ENCODE measurements at places on chromosomes 1 and 21.

DNA sequence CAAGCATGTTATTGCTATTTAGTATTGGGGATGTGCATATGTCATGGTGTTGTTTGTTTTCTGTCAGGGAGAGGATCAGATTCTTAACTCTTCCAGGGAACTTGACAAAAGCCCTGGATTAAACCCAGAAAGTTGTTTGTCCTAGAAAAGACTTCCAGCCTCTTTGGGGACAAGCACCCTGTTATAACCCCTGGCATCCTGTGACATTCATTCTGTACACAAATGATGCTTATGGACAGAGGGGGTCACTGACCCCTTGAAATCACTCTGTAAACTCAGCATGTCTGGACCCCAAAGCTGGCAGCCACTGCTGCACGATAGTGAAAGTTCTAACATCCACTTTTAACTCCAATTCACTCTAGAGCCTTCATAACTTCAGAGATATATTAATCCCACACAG is 81.2 kb downstream of the PROX1 start:
- DNase-seq: no peak

DNA sequence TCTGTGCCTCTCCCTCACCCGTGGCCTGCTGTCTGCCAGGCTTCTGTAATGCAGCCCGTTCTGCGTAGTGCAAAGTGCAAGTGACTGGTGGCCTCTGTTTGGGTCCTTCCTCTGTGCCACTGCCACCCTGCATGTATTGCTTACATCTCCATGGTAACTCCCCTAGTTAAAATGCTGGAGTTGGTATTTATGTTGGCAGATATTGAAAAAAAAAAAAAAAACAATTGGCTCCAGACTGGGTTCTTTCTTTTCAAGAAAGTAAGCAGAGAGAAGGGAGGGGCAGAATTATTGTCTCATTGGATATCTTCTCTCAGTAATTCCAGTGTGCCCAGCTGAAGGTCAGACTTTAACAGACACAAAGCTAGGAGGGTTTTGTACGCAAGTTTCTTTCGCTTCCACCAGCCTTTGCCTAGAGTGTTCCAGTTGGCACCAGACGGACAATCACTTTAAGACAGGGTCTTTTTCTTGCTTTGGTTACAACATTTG is 242.3 kb downstream of the PBX1 start:
- DNase-seq: no peak

DNA sequence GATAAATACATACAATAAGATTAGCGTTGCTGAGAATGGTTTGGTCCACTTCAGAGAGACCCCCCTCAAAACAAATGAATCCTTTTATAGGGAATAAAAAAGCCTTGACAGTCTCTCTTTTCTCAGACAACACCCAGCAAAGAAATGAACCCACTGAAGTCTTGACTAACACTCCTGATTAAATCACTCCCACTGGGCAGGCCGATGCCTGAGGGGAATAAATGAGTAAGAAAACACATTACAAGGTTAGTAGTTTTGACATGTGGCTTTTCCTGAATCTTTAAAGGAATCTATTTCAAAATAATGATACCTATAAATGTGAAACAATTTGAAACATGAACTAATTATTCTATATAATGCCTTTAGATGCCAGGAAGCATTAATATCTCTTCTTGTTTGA is 146.9 kb upstream of the POGK start:
- no peak for DNase-seq

GRCh38 chr1:224212618-224213061 is 29.6 kb downstream of the DEGS1 start:
- no peak for DNase-seq

DNA sequence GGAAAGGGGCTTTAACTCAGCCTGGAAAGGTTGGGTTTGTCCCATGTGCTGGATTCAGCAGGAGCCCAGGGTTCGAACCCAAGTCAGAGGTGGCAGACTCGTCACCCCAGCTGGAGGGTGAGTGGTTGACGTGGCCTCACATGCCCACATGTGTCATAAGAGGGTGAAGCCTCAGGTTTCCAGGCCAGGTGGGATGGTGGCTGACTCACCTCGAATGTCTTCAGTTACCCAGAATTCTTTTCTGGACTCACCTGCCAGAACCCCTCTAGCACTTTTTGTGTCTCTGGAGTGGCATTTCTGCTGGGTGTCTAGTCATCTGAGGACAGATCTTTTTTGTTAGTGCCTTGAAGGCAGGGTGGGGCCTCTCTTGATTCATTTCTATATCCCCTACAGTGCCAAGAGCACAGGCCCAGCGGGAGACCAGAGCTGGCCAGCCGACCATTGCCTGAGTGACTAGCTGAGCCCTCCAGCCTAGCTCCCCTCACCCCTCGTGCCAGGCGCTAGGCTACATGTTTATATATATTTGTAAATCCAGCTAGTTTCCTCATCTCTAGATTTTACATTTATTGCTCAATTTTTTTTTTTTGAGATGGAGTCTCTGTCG is 28.1 kb downstream of the IL6R start:
- DNase-seq: no peak

DNA sequence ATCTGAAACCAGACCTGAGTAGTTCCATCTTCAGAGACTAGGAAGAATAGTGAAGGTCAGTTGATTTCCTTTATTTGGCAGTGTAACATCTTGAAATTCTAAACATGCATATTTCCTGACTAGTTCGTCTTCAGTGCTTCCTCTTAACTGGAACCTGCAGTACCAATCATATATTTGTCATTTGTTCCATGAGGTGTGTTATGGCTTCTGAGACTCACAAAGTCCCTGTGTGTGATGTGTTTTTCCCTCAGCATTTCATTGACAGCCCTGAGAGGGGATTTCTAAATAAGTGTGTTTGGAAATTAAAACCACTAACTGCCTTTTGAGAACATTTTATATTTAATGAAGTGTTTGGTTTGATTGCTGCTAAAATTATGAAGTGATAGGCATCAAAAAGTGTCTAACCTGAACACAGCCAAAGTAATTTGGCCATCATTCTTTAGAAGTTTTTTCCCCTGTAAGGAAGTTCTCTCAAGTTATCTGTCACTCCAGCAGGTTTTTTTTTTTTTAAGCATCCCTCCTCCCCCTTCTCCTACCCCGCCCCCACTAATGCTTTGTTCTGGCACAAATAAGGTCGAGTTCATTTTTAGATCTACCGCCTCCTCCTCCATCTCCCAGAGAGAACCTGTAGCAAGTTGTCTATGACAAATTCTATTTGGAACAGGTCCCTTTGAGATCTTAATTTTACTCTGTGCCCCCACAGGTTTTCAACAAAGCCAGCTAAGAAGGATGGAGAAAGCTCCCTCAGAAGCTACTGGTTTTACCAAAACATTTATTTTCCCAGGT is 61.4 kb downstream of the TMEM200B start:
- DNase-seq: no peak

DNA sequence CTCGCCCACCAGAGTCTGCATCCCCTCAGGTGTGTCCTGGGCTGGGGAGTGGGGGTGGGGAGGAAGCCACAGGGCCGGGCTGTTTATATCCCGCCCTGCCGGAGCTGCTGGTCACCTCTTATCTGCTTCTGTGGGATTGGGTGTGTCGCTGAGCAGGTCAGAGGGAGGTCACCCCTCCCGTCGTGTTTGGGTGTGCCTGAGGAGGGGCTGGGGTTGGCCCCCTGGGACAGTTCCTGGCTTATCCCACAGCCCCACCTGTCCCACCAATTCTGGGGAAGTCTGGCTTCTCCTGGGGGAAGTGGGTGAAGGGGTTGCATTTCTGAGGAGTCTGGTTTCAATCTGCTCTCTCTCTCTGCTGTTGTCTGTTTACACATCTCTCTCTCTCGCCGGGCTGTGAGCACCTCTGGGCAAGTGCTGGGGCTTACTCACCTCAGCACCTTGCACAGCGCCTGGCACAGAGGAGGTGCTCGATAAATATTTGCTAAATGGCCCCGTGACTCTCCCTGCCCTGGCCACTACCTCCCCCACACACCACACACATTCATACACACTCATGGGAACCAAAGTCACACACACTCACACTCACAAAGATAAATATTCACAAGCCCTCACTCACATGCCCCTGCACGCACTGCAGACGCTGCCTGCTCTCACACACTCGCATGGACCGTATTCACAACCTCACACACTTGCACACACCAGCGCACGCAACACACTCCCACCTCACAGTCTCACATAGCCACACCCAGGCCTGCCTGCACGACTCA is 8.3 kb downstream of the ELF3 start:
- DNase-seq: no peak

DNA sequence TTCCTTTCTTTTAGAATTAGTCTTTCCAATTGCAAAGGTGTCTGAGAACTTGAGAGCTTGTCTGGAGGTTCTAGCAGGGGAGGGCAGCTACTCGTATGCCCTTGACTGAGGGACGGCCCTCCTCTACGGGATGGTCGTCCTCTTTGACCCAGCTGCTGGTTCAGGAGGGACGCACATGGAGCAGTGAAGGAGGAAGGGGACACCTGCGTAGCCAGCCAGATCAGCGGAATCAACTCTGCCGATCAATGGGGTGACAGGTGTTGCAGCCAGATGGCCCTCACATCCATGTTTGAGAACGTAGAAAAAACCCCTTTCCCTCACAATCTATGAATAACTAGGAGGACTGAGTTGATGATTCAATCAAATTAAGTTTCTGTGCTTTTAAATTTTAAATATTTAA is 15.7 kb upstream of the A3GALT2 start:
- DNase-seq: no peak

DNA sequence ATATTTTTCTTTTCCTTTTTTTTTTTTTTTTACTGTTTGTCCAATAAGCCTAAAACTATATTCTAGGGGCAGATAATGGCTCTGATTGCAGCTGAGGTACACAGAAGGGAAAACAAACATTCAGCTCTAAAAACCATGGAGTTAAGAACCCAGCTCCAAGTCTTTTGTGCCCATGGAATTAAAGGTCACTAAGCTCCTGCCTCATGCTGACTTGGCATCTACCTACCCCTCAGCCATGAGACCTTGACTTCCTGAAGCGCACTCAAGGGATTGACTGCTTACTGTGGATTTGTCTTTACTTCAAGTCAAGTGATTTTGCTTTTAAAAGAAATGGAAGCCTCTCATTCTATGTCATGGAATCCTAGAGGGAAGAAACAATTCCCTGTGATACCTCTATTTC is 192.3 kb downstream of the AMY1C start:
- no peak for DNase-seq

GRCh38 chr1:148315071-148315811 is 163.2 kb upstream of the NBPF11 start:
- DNase-seq: no peak

GRCh38 chr1:183764981-183765380 is 39.9 kb upstream of the RGL1 start:
- DNase-seq: peak; percentile 12

GRCh38 chr1:10678402-10678801 is 118.0 kb downstream of the CASZ1 start:
- no peak for DNase-seq

GRCh38 chr1:111955755-111956154 is 33.7 kb downstream of the KCND3 start:
- no peak for DNase-seq

GRCh38 chr1:10646347-10646861 is 150.0 kb downstream of the CASZ1 start:
- no peak for DNase-seq

DNA sequence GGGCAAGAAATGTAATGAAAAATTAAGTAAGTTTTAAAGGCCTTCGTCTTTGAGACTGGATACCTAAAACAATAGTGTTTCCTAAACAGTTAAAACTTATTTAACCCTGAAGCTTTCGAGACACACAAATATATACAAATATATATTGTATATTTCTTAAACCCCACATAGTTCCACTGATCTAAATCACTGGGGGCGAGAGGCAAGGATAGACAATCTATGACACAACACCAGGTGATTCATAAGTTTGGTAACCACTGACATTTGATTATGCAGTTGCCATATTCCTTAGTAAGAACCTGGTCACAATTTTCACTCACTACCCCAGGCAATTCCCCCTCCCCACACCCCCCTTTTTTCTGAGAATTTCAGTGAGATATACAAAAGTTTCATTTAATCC is 55.3 kb upstream of the BOLA1 start:
- no peak for DNase-seq

GRCh38 chr1:100130552-100131077 is 2.1 kb downstream of the SASS6 start:
- no peak for DNase-seq

DNA sequence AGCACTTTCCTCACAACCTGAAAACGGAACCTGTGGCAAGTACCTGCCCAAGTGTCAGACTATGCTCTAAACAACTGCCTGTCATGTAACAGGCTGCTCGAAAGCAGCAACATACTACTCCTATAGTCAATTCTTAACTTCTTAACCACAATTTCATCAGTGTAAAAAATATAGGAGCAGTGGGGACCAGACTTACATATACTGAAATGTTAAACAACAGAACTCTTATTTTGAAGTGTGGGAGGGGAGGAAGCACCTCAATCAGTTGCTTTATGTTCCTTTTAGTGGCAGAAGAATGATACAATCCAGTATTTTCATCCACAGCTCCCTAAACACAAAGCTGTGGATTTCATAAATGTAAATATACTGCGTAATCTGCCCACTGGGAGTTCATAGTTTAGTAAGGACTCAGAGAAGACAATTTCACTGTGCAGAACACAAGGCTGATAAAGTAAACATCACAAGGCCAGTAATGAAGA is 44.2 kb downstream of the WLS start:
- no peak for DNase-seq

DNA sequence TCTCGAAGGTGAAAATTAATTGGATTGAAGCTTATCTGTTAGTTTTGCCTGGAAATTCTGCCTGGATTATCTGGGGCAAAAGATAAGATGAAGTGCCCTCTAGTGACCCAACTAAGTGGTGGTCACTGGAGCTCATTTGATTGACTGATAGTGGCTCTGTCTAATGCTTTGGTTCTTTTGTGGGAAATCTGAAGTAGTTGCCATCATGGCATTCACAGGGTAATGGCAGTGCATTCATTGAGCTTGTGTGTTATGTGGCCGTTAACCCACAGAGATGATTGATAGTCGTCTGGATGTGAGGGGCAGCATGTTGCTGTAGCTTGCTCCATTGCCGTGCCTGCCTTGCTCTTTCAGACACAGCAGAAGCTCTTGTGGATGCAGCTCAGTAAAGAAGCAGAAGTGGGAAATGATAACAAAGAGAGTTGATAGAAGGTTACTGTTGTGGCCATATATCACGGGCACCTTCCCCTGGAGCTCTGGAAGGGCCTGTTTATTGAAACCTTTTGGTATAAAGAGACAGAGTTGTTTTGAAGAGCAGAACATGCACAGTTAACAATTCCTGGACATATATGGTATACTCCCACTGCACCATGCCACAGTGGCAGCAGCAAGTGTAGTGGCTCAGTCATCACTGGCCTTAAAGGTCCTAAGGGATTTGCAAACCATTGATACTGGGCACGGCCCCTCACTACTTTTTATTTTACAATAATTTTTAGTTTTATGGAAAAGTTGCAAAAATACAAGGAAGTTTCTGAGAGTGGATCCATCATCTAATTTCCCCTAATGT is 42.0 kb downstream of the CXADR start:
- DNase-seq: no peak

DNA sequence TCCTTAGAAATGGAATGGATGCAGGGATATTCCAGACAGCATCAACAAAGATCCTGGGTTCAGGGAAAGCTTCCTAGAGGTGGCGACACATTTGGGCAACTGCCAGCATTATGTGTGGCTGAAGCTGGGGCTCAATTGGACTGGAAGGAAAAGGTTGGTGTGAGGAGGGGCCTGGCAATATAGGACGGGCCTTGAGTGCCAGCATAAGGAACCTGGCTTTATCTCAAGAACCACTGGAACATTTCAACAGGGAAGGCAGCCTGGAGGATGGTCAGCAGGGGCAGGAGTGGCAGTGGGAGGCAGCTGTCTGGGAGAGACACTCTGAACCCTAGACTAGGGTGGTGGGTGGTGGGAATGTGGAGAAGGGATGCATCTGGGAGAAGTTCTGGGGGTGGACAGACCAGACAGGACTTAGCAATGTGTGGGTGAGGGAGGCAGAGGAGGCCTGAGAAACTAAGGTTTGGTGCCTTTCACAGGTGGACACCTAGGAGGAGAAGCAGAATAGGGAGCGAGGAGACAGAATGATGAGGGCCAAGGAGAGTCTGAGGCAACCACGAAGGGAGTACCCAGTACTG is 3.5 kb downstream of the SH3BGRL3 start:
- DNase-seq: no peak

All from AG04449 (cell line).